Inflammatory macrophage treated with lipopolysaccharide for 1 hour (primary cell): ENCODE measurements at places on chromosomes 7 and 10.
A peak's percentile ranks its signal among the peaks of the same experiment; 100 is the strongest.

DNA sequence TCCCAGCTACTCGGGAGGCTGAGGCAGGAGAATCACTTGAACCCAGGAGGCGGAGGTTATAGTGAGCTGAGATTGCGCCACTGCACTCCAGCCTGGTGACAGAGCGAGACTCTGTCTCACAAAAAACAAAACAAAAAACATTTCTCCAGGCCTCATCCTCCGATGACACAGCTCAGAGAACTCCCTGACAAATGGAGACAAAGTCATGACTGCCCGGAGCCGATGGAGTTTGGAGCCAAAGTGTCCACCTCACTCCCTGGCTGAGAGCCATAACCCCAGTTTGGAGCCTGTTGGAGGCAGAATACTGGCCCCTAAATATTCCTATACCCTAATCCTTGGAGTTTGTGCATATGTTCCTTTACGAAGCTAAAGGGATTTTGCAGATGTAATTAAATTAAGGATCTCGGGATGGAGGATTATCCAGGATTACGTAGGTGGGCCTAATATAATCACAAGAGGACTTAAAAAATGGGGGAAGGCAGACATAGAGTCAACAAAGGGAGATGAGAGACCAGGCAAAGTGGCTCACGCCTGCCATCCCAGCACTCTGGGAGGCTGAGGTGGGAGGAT is 22.7 kb downstream of the SSC4D start:
- no peak for DNase-seq

GRCh38 chr10:17981766-17982380 is 30.2 kb downstream of the SLC39A12 start:
- no peak for DNase-seq

DNA sequence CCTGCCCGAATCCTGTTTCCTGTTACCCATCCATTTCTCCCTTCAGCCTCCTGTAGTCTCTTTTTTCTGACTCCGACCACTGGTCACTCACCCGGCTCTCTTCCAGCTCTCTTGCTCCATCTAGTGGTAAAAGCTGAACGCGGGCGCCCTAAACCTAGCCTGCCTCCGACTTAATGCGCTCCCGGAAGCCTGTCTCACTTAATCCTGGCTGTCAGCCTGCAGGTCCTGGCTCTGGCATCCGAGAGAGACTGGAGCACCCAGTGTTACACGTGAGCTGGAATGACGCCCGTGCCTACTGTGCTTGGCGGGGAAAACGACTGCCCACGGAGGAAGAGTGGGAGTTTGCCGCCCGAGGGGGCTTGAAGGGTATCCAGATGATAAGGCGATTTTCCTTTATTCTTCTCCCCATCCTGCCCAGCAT is 10.3 kb downstream of the SUMF2 start:
- DNase-seq, result peak; percentile 52

DNA sequence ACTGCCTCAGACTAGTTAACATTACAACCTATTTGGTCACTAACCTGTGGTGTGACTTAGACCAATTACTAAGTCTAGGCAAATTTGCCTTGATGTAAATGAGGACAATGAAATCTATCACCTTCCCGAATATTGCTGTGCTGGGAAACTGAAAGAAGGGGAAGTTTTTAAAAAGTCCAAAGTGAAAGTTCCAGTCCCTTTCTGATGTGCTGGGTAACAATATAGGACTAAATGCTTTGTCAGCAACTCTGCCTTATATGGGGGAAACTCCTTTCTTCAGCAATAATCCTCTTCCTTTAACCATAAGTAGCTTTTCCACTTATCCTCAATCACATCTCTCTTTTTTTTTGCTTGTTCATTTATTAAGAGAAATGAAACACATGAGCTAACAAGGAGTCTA is 3.9 kb downstream of the PIK3AP1 start:
- DNase-seq, result peak; percentile 96

- no peak for DNase-seq
Observed at GRCh38 chr10:92121686-92122492, 169.0 kb downstream of the CPEB3 start.

- DNase-seq, result no peak
Observed at GRCh38 chr7:98467570-98468312, 66.9 kb upstream of the BAIAP2L1 start.

DNA sequence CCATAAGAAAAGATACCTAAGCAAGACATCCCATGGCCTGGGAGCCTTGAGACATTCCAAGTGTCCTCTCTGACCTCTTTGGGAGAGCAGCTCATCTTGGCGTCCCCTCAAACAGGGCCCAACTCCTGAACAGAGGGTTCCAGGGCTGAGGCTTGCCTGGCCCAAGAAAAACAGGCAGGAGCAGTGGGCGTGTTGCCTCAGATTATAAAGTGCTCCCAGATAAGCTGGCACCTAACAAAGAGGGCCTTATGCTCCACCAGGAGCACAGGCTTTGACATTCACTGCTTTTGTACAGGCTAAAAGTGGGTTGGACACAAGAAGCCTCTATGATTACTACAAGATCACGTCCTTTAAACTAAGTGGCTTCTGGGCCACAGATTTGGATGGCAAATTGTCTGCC is 193.1 kb downstream of the FGFR2 start:
- DNase-seq, result no peak

GRCh38 chr7:774161-775109 is 47.4 kb upstream of the PRKAR1B start:
- peak; percentile 1 for DNase-seq

GRCh38 chr7:80520199-80520598 is 8.3 kb upstream of the GNAT3 start:
- no peak for DNase-seq

GRCh38 chr10:57955076-57955475 is 312.6 kb downstream of the IPMK start:
- DNase-seq, result no peak

GRCh38 chr7:96250776-96251361 is 71.0 kb downstream of the SLC25A13 start:
- peak; percentile 7 for DNase-seq

DNA sequence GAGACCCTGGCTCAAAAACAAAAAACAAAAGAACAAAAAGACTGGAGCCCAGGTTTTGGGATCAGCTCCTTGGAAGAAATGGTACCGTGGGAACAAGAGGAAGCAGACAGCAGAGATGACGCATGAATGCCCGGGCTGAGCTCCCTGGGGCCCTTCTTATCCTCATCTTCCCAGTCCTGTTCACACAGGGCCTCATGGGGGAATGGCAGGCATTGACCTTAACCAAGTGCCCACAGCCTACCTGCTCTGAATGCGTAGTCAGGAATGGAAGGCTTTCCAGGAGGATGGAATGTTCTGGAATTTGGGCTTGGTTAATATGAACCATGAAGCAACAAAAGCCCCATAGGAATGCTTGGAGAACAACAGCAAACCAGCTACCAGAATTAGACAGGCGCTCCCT is 154.7 kb downstream of the PRPF18 start:
- no peak for DNase-seq

DNA sequence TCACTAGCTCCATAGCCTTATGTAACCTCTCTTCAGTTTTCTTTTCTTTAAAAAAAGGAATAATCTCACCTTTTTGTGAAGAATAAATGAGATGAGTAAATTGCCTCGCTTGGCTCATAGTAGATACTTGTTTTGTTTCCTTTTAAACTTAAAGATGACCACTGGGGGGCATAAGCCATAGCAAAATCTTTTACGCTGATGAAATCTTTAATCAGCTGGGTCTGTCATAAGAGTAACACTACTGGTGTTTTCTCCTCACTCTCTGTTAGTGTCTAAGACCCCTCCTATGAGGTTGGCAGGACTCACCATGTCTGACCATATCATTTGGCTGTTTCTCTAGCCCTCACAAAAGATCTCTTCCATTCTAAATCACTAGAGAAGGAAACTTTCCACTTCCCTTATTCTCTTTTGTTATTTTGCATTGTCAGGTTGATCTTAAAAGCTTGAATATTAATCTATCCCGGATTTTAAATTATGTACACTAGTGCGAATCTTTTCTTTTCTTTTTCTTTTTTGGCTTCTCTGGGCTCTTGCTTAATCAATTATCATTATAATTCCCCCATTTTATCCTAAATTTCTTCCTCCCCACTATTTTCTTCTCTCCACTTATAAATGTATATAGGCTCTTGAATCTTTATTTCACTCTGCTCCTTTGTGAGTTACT is 12.5 kb downstream of the STAG3 start:
- peak; percentile 44 for DNase-seq

GRCh38 chr7:55255496-55256445 is 109.4 kb upstream of the LANCL2 start:
- peak; percentile 26 for DNase-seq

DNA sequence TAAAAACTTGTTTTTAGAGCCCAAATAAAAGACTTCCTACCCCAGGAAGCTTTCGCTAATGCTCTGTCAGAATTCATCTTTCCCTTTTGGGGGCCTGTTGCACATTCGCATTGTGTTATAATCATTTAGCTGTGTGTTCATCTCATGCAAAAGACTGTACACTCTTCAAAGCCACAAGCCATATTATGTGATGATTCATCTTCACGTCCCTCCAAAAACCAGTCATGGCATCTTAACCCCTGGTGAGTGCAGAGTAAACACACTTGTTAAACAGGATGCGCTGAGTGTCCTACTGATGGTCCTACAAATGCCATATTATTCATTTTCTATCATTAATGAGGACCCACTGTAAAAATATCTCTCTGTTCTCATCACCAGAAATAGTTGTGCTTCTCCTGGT is 235.4 kb downstream of the KIAA1217 start:
- no peak for DNase-seq

DNA sequence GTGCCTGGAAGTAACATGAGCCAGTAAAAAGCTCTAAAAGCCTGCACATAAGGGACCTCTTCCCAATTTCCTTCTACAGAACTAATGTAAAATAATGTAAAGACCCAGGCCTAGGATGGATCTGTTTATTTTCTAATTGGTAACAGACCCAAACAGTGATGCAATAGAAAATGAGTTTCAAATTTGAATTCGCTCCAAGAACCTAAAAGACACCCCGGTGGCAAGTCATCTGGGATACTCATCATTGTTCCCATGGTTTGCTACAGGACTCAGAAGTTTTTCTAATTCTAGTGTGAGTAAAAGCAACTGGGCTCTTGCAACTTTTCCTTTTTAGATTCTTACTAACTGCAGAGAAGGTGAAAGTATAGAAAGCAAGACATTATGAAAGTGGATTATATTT is 271.3 kb upstream of the CACNA2D1 start:
- DNase-seq, result no peak

DNA sequence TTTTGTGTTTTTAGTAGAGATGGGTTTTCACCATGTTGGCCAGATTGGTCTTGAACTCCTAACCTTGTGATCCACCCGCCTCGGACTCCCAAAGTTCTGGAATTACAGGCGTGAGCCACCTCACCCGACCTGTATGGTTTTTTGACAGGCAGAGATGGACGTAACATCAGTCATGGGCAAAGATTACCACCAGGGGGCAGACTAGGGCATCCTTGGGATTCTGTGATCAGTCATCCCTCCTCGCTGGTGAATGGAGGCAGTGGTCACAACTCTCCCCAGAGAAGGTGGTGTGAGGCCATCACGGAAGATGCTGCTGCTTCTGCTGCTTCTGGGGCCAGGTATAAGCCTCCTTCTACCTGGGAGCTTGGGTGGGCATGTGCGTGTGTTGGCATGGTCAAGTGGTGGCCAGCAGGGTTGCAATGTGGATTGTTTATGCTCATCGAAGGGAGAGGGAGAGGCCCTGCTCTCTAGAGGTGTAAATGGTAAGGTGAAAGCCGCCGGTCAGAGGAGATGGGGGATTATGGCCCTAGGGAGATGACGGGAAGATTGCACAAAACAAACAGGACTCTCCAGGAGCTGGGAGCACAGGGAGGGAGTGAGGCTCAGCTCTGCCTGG is 122.7 kb upstream of the PRSS1 start:
- peak; percentile 90 for DNase-seq

GRCh38 chr7:142890874-142891485 is 5.4 kb upstream of the TRPV6 start:
- DNase-seq, result no peak

GRCh38 chr10:124025152-124025551 is 68.2 kb downstream of the CHST15 start:
- no peak for DNase-seq

GRCh38 chr7:36011588-36011965 is 141.5 kb upstream of the EEPD1 start:
- no peak for DNase-seq

DNA sequence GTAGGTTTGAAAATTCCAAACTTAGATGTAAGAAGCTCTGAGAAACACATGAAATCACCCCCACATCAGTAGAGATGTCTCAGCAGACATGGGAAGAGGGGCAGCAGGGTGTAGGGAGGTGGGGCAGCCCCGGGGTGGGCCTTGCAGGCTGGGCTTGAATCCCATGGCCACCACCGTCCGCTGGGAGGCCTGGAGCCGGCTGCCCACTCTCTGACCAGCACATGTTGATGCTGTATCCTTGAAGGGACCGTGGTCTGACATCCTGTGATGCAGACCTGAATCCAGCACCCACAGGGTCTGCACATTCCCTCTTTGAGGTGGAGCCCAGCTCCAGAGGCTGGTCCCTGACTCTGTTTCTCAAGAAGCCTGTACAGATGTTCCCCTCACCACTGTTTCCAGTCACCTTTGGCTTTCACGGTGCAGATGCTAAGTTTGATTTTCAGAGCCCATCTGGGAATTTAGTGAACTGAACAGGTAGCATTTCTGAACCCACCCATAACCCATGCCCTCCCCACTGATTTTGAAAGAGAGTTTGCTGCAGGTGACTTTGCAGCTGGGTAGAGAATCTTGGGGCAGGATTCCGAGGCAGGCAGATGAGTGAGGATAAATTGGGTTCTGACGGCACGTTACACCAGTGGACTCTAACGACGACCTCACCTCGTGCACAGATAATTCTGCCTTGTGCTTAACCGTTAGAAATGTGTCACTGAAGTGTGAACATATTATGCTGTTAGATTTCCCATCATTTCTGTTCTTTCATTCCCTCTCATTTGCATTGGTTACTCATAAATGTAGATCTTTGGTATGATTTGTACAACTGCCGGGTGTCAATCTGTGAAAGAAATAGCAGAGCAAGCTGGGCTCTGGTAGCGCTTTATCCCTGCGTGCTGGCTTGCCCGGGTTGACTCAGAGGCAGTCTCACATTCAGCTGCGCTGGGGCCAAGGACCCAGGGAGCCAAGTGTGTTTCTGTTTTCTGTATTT is 45.7 kb downstream of the IKZF1 start:
- DNase-seq, result peak; percentile 26

GRCh38 chr10:85826377-85826776 is 540.2 kb downstream of the GRID1 start:
- DNase-seq, result no peak

- DNase-seq, result no peak
Observed at GRCh38 chr7:111677848-111678247, 115.6 kb upstream of the IMMP2L start.

DNA sequence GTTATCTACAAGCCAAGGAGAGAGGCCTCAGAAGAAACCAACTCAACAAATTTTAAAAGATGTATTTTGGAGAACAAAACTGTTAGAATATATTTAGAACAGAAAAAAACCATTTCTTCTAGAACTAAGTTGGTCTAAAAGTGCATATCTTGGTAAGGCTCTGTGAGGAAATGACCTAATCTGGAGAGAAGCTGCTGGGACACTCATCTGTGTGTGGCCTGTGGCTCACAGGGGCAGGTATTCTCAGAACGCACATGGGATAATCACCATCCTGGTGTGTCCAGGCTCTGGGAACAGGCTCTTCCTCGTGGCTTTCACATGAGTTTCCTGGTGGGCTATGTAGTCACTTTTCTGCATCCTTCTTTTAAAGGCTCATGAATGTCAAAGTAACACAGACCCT is 38.1 kb upstream of the PRSS1 start:
- DNase-seq, result no peak
